Stimulated activated CD8-positive, alpha-beta memory T cell treated with anti-CD3 and anti-CD28 coated beads, Interleukin-7, amount 100 ng/mL, for 1 hour (primary cell): ENCODE measurements at places on chromosomes 2 and 18.

GRCh38 chr2:82089518-82089917 is 1785.0 kb upstream of the LRRTM1 start:
- no peak for DNase-seq

- no peak for DNase-seq
Observed at GRCh38 chr2:238771218-238771617, 76.7 kb upstream of the TWIST2 start.

GRCh38 chr2:6499691-6500090 is 366.0 kb downstream of the CMPK2 start:
- DNase-seq: no peak

GRCh38 chr2:44598330-44599119 is 236.8 kb downstream of the CAMKMT start:
- no peak for DNase-seq

- no peak for DNase-seq
Observed at GRCh38 chr2:229205704-229206103, 65.4 kb downstream of the PID1 start.

DNA sequence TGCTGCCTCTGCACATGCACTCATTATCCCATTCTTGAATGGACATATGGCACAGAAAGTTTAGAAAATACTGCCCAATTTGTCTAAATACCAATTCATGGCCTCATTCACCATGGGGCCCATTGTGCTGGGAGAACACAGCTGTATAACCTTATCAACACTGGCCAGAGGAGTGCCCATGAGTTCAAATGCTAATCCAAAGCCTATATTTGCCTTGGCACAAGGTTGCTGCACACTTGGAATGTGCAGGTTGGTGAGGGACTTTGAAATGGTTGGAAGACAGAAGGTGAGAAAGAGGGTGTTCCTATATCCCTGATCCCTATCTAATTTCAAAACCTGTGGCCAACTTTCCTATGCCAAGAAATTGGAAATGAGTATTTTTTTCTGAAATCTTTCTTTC is 693.9 kb upstream of the ID2 start:
- DNase-seq: no peak

DNA sequence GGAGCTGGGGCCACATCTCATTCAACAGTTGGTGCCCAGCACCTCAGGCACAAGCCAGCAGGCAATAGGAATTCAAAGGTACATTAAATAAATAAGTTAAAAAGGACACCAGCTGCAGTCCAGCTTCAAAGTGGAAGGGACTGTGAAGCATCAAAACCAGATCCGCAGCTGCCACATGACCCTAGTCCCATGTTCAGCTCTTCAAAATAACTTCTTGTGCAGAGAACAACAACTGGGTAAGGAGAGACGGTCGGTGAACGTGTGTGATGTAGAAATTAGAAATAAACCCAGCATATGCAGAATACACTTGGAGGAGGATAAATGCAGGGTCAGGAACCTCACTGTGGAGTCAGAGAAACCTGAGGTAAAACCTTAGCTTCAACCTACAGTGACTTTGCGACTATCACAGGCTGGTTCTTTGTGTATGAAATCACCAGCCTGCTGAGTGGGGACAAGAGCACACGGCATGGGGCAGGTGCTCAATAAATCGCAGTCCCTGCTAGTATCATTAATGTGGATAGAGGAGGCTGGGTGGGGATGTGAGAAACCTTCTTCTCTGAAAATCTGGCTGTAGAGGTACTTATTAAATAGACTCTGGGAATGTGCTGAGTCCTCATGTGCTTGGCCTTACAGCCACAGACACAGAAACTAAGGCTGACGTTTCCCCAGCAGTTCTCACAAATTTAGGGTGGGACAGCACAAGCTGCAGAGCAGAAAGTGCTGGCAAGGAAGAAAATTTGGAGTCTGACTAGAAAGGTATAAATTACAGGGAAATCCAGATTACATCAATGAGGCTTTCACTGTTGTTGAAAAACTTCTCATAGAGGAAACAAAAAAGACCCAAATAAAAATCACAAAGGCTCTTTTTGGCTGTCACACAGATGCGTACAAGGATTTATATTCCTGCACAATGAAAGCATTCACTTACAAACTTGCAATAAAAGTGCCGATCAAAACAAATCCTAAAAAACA is 20.7 kb downstream of the FBXO15 start:
- no peak for DNase-seq

GRCh38 chr2:85992611-85993010 is 103.8 kb upstream of the ST3GAL5 start:
- no peak for DNase-seq

GRCh38 chr2:201269764-201270163 is 9.4 kb downstream of the CASP8 start:
- no peak for DNase-seq

DNA sequence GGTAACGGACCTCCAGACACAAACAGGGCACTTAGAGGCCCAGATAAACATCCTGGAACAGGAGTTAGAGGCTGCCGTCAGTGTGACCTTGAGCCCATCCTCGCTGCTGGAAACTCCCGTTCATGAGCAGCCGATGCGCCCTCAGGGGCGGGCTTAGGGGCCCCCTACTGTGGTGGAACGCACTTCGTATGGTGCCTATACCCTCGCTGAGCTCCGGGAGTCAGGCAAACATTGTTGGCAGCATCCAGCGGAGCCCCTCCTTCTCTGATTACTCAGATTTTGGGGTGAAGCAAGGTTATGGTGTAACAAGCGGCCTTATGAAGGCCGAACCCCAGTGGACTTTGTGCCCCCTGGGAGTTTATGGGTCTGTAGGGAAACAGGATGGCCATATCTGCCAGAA is 205.3 kb upstream of the SYT4 start:
- no peak for DNase-seq

DNA sequence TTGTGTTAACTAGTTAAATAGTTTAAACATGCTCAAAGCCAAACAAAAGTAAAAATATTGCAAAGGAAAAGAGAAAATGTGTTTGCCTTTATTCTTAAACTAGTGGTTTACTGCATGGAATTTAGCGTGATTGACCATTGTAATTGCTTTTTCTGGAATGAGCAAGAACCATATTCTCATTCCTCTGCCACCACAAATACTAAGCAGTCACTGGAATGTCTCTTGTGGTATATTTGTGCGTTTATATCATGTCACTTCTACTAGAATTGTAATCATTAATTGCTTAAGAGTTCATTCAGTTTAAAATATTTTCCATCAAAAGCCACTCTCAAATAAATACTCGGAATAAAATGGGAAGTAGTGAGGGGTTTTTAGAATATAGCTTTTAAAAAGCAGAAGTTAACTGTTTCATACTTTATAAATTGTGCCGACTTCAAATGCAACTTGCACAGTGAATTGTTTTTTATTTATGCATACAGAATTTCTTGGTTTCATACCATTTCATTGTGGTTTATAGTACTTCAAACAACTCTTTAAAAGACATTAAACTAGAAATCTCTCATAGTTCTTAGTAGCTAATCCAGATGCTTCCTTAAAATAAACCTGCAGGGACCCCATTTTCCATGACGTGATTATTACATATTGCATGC is 288.1 kb downstream of the EPHA4 start:
- DNase-seq: no peak

- peak; percentile 94 for DNase-seq
Observed at GRCh38 chr2:676647-677055, 555 bp downstream of the TMEM18 start.

- DNase-seq: no peak
Observed at GRCh38 chr2:212995920-212996319, 155.5 kb downstream of the IKZF2 start.

GRCh38 chr2:120421830-120422175 is 75.9 kb downstream of the INHBB start:
- no peak for DNase-seq

DNA sequence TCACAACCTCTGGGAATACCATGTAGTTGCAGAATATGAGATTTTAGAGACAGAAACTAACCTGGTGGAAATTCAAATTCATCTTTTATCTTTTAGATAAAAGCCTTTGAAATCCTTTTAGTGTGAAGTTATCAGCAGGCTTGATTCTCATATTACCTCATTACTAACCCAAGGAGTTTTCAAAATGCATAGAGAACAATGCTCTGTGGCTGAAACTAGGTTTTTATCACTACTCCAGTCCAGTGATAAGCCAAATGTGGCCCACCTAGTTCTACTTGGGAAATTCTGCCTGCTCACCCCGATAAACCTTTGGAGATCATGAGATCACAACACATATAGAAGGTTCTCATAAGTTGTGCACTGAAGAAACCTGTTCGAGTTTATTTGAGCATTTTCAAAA is 121.7 kb downstream of the MMADHC start:
- no peak for DNase-seq

- DNase-seq: no peak
Observed at GRCh38 chr18:74513149-74513882, 17.2 kb downstream of the CNDP2 start.

DNA sequence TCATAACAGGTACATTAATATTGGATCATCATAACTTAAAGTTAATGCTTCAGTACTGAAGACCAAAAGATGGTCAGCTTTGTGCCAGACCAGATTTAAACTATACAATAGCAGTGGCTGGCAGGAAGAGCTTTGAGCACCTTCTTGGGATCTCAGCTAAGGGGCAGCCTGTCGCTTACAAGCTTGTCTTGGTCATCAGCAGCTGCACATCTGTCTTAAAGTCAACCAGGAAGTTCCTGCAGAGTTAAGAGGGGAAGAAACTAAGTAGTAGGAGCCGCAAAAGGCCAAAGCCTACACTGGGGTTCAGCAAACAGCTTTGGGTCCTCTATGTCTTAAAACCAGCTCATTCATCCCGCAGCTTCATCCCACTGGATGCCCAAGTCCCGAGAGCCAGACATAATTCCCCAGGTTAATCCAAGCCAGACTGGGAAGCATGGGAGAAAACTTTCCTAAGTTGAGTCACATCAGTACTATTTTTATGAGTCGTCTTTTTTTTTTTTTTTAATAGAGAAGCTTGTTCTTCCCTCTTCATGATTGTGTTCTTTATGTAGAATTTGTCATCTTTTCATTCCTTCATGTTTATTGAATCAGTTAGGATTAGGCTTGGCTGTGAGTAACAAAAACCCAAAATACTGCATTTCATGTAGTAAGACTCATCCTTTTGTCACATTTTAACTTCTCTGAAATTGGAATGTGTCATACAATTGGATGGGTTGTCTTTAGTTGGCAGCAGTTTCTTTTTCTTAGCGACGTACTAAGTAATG is 59.3 kb downstream of the SERTAD2 start:
- DNase-seq: no peak

DNA sequence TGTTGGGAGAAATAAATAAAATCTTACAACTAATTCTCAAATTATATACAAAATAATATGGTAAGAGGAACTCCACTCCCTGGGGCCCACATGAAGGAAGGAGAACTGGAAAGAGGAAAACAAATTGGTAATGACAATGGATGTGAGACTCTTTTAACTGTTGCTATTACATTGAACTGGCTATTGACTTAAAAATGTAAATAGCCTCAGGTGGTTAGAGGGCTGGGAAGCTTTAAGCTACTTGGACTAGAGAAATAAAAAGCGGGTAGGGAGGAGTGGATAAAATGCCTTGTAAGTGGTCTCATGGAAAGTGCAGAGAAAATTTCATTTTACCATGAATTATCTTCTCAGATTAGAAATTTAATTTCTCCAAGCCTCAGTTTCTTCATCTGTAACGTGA is 64.1 kb downstream of the KCNJ3 start:
- no peak for DNase-seq

GRCh38 chr2:141723814-141724213 is 407.0 kb downstream of the LRP1B start:
- DNase-seq: no peak

- no peak for DNase-seq
Observed at GRCh38 chr2:103284750-103285149, 522.9 kb downstream of the TMEM182 start.

- DNase-seq: no peak
Observed at GRCh38 chr2:64062840-64063239, 43.6 kb upstream of the VPS54 start.

GRCh38 chr2:70808983-70809958 is 11.1 kb downstream of the CLEC4F start:
- no peak for DNase-seq

DNA sequence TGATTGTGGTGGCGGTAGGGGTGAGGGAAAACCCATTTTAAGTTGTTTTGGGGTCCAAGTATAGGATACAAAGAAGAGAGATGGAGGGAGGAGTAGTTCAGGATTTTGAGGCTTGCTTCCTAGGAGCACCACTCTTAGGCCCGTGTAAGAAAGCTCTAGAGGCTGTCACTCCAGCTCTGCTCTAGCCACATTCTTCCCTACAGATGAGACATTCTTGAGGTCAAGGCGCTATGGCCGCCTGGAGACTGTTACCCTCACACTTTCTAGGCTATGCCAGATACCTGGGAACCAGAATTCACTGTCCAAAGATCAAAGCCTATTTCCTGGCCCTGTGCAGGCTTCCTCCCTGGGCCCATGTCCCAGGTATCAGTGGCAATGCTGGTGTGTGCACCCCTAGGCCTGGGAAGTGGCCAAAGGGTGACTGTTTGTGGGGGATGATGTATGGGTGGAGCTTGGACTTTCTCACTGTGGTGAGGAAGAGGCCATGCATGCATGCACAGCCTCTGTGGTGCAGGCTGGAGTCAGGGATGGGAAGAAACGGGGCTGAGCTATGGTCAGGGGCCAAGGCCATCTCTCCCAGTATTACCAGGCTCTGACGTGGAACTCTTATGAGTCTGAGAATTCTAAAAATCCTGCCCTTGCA is 7.0 kb upstream of the TTL start:
- no peak for DNase-seq

GRCh38 chr2:116094196-116094595 is 1651.8 kb downstream of the DPP10 start:
- DNase-seq: no peak

- DNase-seq: no peak
Observed at GRCh38 chr2:15763106-15763821, 171.6 kb downstream of the DDX1 start.

DNA sequence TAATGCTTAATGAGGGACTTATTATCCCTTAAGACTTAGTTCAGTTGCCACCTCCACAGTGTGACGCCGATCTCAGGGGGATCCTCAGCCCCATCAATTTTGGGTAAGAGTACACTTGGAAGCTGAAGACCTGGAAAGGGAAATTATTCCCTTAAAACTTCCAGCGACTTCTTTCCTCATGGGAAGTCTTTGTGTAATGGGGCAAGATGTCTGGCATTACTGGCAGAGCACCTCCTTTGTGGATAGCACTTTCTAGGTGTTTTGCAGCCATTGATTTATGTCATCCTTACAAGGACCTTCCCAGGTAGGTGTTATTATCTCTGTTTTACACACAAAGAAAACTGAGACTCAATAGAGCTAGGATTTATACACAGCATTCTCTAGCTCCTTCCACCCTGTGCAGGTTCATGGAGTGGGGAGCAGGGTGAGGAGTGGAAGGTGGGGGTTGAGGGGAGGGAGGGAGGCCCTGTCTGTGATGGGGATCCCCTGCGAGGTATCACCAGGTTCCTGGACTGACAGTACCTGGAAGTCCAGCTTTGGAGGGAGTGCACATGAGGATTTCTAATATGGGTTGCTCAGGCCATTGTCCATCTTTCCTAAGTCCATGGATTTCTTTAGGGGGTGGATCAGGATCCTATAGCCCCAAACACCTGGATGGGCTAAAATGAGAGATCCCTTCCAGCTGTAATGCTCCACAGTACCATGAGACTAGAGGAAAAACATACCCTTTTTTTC is 79.4 kb downstream of the MYCN start:
- DNase-seq: no peak
